ENCODE measurements at places on chromosomes 6 and 20.

- no peak for DNase-seq
Observed at GRCh38 chr6:72820906-72821305, 199.0 kb downstream of the KCNQ5 start.

- DNase-seq = no peak
Observed at GRCh38 chr6:161095916-161096315, 104.3 kb downstream of the MAP3K4 start.

- no peak for DNase-seq
Observed at GRCh38 chr20:35281506-35282101, 3.0 kb downstream of the EIF6 start.

DNA sequence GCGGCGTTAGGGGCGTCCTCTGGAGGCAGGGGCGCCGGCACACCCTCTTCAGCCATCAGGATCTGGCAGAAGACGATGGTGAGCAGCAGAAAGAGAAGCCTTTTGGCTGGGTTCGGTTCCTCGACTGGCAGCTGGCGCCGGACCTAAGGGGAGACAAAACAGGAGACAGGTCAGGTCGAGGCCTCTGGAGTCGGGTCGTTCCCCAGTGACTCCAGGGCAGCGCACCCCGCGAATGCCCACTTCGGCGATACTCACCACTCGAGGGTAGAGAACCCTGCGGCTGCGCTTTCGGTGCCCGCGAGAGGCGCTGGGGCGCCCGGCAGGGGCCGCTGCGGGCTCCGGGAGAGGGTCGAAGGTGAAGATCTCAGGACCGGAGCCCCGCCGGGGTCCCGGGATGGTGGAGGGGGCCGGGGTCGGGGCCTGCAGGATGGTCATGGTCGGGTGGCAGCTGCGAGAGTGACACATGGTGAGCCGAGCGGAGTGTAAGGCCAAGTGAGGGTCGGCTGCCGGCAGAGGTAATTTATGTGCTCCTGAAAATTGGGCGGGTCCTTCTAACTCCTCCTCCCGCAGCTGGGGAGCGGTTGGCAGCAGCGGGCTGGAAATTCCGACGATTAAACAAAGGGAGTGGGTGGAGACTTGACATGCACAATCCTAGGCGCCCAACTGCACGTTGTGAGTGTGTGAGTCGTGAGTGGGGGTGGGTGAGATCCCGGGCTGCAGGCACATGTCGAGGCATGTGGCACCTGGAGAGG is at the start of gene IER3:
Gene IER3, minus strand, starts transcription at position 494 of the 752 bp plus-strand sequence. Its CDS starts 29 bp downstream, at position 465.
- peak; percentile 98 for DNase-seq

- DNase-seq = no peak
Observed at GRCh38 chr6:16132909-16133308, 4.0 kb downstream of the MYLIP start.

- peak; percentile 78 for DNase-seq
Observed at GRCh38 chr20:13017235-13017634, 8.5 kb downstream of the SPTLC3 start.

DNA sequence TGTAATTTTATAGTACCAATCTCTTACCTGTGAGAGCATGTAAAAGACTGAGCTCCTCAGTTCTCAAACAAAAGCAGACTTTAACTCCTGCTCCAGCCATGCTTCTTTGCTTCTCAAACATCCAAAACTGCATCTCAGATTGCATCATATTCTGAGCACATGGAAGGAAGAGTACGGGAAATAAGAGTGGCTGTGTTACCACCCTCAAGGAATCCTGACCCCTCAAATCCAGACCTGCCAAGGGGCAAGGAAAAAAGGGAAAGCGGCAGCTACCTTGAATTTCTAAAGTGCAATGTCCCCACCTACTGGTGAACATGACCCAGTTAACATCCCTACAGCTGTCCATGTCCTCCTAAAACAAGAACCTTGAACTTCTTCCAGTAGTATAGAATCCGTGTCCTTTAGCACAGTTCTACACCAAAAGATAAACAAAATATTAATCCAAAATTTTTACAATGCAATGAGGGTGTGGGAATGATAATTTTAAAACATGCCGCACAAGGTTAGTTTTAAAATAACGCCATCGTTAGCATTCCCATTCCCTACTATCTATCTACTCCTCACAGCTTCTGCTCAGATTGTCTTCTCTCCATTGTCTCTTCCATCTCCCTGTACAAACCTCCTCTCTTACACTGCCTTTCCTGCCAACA is 34.1 kb upstream of the HLA-DQB1 start:
- peak; percentile 76 for DNase-seq

DNA sequence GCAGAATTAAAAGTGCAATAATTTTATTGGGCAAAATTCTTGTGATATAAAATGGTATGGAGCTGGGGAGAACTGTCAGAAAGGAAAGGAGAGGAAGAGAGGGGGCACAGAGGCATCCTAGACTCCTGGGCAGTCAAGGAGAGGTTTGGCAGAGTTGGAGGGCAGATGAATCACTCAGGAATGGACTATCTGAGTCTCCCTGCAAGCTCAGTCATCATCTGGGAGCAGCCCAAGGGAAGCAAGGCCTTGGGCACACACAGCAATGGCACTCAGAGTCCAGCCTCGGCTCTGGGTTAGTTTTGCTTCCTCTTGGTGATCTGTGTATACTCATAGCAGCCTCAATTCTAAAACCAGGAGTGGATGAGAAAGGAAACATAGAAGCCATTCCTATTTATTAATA is 67.2 kb downstream of the SLC22A1 start:
- DNase-seq = no peak

- no peak for DNase-seq
Observed at GRCh38 chr6:6091608-6092002, 84.9 kb upstream of the NRN1 start.

DNA sequence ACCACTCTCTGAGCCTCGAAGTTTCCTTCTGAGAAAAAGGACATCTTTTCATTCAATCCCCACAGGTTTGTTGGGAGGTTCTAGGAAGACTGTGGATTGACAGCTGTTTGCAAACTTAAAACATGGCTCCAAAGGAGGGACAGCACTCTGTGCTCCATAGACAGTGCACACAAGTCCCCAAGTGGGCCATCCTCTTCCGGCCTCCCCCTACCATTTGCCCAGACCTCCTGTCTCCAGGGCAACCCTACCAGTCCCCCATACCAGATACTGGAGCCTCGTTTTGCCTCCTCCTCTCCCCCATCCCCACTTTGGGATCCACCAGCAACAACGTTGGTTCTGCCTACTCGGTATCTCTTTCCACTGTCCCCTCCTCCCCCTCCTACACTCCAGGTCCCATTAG is 8.5 kb upstream of the DLGAP4 start:
- DNase-seq = no peak

GRCh38 chr6:115691433-115691832 is 369.3 kb downstream of the FRK start:
- DNase-seq = no peak

- DNase-seq = no peak
Observed at GRCh38 chr6:1614448-1615150, 4.9 kb downstream of the FOXC1 start.

DNA sequence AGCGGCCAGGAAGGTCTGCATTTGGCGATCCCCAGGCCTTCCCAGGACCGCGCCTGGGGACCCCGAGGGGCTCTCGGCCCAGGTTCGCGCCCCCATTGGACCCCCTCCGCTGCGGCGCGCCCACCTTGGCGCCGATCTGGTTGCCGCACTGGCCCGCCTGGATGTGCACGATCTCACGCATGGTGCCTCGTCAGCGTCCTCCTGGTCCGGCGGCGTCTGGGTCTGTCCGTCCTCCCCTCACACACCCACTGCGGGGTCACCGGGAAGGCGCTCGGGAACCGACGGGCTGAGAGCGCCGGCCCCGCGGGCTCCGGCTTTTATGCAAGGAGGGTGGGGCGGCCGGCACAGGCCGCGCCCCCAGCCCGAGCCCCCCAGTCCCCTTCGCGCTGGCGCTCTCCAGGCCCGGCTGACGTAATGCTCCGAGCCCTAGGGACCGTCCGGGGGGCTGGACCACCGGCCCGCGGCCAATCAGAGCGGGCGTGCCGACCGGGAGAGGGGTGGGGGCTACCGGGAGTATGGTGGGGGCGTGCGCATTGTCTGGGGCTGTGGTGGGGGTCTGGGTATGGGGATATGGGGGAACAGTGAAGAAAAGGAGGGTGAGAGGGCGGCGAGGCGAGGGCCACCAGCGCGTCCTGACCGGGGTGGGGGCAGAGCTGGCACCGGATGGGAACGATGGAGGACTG is at the start of gene TUBB2B:
Gene TUBB2B, minus strand, starts transcription at position 291 of the 683 bp plus-strand sequence. Its CDS starts 110 bp downstream, at position 181.
- DNase-seq = peak; percentile 11

GRCh38 chr6:40164345-40164755 is 230.1 kb upstream of the MOCS1 start:
- no peak for DNase-seq

- DNase-seq = no peak
Observed at GRCh38 chr6:104604685-104605084, 255.0 kb downstream of the HACE1 start.

DNA sequence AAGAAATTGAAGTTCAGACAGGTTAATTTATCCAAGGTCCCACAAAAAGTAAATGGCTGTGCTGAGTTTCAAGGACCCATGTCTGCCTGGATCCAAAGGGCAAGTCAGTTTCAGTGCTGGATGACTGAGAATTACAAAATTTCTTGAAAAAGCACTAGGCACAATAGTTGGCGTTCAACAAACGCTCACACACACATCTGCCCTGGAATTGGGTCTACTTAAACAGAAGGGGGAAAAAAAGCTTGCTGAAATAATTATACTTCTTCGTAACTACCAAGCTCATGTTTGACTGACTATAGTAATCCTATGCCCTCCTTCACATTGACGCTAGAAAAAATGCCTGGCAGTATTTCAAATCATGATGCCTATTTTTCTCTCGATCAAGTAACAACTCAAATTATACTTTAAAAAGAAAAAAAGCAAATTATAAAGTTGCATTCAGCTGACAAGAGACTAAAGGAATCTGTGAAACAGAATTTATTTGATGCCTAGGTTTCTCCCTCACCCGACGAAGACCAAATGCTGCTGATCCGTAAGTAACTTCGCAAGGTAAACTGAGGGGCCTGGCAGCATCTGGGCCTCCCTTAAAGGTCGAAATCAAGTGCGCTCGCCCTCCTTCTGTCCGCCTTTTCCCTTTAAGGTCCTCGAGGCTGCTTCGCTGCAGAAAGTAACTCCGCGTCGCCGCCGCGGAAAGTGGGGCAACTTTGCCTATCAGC is 650 bp upstream of the CD2AP start:
- no peak for DNase-seq

DNA sequence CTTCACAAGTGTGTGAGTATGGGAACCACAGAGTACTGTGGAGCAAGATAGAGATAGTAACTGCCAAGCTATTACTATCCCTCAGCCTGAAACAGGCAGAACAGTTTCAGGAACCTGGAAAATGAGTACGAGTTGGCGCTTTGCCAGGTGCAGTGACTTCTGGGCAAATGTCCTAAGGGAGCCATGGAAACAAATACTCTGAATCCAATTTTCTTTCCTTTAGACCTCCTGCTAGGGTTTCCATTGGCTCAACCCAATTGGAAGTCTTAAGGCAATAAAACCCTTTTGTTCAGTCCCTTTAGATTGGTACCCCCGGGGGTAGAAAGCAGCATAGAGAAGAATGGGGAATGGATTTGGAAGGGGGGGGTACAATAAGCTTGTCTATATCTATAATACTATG is 205.0 kb upstream of the EPHA7 start:
- DNase-seq = peak; percentile 1

DNA sequence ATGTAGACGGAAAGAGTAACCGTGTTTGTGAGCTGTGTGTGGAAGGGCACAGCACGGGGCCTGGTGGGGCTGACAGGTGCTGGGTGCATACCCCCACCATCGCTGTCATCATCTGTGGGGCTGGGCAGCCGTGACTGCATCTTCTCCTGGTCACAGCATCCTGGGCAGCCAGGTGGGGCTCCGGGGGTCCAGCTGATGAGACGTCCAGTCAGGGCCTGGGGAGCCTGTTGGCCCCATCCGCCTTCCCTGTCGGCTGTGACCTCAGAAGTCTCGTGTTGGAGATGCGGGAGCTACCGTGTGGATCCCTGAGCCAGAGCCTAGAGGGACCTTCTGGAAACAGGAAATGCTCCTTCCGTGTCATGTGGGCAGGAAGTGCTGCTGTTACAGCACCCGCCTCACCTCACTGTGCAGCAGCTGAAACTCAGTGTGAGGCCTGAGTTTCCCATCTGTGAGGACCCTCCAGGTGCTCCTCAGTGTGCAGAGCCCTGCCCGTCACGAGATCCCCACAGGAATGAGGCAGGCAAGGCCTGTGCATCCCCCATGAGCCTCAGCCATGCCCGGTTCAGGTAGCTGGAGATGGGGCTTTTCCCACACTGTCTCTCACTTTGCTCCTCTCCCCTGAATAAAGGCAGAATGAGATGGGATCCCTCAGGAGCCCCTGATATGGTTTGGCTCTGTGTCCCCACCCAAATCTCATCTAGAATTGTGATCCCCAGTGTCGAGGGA is 108.7 kb downstream of the ERMARD start:
- no peak for DNase-seq

DNA sequence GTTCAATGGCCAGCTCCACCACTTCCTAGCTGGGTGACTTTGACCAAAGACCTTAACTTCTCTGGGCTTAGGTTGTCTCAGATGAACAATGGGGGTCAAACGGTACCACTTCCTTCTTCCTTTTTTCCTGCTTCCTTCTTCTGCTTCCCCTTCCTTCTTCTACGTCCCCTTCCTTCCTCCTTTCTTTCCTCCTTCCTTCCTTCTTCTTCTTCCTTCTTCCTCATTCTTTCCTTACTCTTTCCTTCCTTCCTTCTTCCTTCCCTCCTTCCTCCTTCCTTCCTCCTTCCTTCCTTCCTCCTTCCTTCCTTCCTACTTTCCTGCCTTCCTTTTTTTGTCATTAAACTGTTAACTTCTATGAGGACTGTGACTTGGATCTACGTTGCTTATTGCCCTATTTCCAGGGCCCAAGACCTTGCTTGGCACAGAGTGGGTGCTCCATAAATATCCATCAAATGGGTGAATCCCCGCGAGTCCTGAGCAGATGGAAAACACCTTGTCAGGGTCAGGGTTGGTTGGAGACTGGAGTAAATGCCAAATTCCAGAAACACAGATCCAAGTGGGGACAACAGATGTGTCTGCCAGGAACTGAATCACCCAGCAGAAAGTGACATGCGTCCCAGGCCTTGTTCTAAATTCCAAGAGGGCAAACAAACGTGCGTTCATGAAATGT is 243.3 kb downstream of the PREX1 start:
- DNase-seq = no peak

GRCh38 chr6:31401403-31401802 is 2.0 kb upstream of the MICA start:
- peak; percentile 92 for DNase-seq

DNA sequence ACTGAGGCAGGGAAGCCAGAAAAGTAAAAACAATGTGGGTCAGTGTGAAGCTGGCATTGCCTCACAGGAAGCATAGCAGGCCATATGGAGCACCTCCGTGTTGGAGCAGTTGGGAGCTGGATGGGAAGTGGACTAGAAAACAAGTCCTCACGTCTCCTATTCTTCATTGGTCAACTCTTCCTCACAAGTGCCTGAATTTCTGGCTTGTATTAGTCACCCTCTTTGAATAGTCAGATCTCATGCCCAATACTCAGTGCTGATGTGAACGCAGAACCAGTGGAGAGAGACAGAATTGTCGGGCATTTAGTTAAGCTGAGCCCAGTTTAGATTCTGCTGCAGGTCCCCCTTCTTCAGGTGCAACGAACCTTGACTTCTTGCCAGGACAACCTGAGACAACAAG is 22.3 kb upstream of the RSPO3 start:
- DNase-seq = no peak
